H9 (cell line): ENCODE measurements at places on chromosomes 6 and 20.

DNA sequence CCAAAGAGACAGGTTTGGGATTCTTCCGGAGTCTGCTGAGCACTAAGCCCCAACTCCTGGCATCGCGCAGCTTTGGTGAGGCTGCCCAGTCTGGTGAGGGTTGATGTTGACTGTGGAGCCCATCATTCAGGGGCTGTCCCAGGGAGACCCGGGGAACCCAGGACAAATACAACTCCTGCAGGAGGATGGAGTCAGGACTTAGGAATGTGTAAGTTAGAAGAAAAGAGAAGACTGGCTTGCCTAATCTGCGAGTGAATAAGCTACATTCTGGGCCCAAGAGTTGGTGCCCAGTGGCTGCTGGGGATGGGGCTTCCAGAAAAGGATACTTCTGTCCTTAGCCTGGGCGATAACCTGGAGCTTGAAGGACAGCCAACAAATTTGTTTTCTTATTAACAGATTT lies 47.9 kb downstream of the STK35 start:
- no peak for DNase-seq

- DNase-seq: no peak
Measured at GRCh38 chr6:6080975-6081374, 74.2 kb upstream of the NRN1 start.

GRCh38 chr6:68559716-68560115 lies 75.4 kb upstream of the ADGRB3 start:
- DNase-seq: no peak

DNA sequence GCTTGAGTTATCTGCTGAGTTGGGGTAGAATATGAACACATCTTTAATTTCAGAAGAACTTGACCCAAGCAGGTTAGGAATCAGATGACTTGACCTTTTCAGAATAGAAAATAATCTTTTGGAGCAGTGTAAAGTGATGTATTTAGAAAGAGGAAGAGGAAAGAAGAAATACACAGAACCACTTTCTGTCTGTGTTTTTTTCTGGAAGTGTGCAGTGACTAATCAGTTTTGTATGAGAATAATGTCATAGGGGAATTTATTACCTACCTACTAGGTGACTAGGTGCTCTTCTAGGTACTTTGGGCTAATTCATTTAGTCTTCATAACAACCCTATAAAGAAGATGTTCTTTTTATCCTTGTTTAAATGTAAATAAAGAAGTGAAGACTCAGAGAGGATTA lies 3.0 kb downstream of the PPP1R14C start:
- DNase-seq: no peak

DNA sequence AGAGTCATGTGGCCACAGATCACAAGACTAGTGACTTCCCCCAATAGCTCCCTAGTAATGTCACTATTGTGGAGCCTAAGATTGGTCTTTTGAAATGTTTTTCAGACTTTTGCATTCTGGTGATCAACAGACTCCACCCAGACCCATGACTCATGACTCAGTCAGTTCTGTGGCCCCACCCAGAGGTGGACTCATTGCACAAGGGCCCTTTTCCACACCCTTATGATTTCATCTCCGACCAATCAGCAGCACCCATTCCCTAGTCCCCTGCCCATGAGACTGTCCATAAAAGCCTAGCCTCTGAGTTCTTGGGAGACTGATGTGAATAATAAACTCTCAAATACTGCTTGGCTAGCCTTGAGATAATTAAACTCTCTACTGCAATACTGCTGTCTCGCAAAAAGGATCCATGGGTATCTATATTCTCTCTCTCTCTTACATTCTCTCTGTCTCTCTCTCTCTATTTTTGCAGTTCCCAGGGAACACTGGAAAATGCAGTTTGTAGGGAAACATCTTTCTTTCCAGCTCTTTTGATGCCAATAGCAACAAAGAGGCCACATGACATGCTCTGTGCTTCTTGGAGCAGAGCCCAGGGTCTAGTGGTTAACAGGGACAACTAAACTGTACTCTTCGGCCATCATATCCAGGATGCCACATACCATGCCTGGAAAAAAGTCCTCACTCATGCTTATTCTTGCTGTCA lies 71.3 kb upstream of the IYD start:
- no peak for DNase-seq

DNA sequence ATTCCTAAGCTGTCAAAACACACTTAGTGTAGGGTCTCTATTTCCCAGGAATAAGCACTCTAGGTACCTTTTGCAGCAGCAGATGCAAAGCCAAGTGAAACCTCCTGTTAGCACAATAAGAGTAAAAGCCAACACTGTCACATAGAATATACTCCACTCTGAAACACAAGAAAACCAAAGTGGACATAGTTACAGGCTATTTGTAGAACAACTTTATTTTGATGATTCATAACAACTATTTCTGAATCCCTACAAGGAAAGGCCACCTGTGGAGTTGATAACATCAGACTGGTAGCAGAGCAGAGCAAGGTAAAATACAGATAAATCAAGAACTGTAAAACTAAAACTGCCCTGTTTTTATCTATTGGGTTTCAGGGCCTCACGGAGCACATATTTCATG lies 59.7 kb downstream of the ALDH5A1 start:
- no peak for DNase-seq

DNA sequence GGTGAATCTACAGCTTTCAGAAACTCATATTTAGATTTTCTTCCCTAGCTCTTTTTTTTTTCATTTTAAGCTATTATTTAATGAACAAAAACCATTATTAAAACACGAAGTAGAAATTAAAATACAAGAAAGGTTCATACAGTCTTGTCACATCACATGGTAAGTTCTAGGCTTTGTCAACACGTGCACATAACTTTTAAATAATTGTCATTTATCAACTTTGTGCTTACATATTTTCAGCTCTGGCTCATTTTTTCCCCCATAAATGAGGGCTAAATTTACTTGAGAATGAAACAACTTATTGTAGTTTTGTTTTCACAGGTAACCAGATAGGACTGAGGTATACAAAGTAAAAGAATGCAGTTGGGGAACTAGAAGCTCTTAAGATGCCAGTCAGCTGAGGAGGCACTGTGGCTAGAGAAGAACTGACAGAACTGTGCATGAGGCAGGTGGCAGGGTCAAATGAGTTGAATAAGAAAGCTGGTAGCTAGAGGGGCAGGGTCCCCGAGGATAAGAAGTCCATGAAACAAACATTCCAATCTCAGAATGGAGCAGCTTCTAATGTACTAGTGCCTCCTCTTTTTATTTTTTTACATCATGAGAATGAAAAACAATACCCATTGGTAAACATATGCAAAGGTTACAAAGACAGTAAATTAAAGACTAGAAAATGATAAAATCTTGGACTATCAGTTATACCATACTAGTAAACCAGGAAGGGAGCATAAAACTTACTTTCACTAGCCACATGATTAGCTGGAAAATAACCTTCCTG lies 141.5 kb downstream of the MYB start:
- DNase-seq: no peak

DNA sequence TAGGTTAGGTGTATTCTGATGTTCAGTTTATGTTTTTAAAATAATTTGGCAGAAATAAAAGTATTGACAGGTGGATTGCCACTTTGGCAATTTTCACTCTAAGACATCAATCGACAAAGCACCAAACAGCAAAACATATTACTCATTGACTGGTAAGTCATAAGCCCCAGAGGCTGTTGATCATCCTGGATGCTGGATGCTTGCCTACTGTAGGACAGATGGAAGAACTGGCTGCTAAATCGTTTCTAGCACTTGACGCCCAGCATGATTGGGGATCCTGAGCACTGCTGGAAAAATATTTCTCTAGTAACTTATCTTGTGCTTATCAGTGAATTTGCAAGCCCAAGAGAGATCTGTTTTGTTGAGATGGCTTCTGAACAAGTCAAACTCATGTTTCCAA lies 1001.9 kb upstream of the FLRT3 start:
- no peak for DNase-seq

- no peak for DNase-seq
Measured at GRCh38 chr20:1505871-1506270, 14.7 kb upstream of the SIRPB2 start.
